ENCODE measurements at places on chromosomes 13 and 19. TPM values are rescaled to one million over a fixed set of nuclear protein-coding genes. Genes with fewer than 3 reads are reported as not detected.

DNA sequence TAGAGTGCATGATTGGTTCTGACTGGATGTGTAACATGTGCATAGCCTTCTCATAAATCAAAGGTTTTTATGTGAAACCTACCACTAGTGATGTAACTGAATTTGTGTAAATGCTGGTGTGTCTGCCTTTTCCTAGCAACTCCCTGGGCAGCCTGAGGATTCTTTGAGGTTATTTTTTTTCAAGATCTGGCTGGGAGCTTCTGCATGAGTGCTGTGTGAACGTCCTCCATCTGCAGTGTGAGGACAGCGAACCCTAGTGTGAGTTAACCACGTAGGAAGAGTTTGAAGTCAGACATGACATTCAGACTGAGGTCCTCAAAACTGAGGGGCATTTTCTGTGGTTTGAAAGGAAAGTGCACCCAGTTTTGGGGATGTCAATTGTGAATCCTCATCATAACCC is 39.9 kb downstream of the DPRX start:
- DNase-seq = no peak

DNA sequence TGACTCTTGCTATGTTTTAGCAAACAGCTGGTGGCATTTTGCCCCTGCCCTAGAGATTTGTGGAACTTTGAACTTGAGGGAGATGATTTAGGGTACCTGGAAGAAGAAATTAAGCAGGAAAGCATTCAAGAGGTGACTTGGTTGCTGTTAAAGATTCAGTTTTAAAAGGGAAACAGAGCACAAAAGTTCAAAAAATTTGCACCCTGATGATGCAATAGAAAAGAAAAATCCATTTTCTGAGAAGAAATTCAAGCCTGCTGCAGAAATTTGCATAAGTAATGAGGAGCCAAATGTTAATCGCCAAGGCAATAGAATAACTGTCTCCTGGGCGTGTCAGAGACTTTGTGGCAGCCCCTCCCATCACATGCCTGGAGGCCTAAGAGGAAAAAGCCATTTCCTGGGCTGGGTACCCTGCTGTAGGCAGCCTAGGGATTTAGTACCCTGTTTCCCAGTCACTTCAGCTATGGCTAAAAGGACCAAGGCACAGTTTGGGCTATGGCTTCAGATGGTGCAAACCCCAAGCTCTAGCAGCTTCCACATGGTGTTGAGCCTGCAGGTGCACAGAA is 958.5 kb upstream of the MIR17HG start:
- DNase-seq = no peak

DNA sequence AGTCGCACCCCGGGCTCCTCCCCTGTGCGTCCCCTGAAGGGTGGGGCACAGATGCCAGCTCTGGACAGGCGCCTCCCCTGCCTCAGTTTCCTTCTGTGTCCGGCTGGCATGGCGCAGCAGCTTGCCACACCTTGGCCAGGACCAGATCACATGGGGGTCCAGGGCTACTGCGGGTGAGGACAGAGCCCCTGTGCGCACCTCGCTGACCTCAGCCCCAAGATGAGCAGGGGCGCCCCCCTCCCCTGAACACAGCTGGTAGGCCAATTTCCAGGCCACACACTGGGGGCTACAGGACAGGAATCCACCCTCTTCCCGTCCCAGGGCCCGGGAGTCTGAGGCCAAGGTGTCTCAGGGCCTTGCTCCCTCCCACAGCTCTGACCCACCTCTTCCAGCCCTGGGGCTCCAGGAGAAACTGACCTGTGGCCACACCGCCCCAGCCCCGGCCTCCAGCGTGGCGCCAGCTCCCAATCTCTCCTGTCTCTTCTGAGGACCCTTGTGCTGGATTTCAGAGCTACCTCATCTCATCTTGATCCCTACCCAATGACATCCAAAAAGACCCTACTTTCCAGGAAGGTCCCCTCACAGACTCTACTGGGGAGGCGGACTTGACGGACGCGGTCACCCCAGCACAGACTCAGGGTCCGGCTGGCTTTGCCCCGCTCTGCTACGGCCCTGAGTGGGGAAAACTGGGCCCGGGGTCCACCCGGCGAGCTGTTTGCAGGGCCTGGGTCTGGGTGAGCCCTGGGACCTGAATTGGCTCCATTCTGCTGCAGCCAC is 28.2 kb downstream of the SBNO2 start:
- no peak for DNase-seq

- DNase-seq = no peak
Measured at GRCh38 chr13:70391678-70392077, 283.4 kb upstream of the KLHL1 start.

GRCh38 chr19:12749938-12750521 is 1.6 kb upstream of the BEST2 start:
- no peak for DNase-seq

GRCh38 chr13:29170436-29171082 is 350.4 kb downstream of the MTUS2 start:
- no peak for DNase-seq

DNA sequence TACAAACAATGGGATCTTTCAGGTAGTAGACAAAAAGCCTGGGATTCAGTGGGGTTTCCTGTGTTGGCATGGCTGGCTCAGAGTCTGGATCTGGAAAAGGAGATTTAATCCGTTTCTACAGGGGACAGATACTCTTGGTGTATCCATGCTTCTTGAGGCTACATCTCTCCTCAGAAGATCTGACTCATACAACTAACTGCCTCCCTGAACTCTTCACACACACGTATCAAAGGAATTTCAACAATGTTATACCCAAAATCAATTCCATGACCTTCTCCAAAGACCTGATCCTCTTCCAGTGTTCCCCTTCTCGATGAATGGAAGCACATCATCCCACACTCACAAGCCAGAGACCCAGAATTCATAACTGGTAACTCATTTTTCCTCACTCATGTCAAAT is 435.3 kb upstream of the NBEA start:
- DNase-seq = no peak

The OVOL3 gene
- total RNA-seq = not detected

- DNase-seq = no peak
Measured at GRCh38 chr13:97568850-97569249, 134.9 kb downstream of the RAP2A start.

- no peak for DNase-seq
Measured at GRCh38 chr13:88656751-88657150, 985.6 kb downstream of the SLITRK5 start.

The TEX26 gene
- not detected for total RNA-seq

The KCNK6 gene
- 19.8 TPM for total RNA-seq

The SYNGR4 gene
- not detected for total RNA-seq

GRCh38 chr19:1967087-1967608 is 26.2 kb downstream of the CSNK1G2 start:
- no peak for DNase-seq

The PRR22 gene
- 3.8 TPM for total RNA-seq

The PLIN4 gene
- total RNA-seq = 34.0 TPM

The PCDH20 gene
- total RNA-seq = not detected

DNA sequence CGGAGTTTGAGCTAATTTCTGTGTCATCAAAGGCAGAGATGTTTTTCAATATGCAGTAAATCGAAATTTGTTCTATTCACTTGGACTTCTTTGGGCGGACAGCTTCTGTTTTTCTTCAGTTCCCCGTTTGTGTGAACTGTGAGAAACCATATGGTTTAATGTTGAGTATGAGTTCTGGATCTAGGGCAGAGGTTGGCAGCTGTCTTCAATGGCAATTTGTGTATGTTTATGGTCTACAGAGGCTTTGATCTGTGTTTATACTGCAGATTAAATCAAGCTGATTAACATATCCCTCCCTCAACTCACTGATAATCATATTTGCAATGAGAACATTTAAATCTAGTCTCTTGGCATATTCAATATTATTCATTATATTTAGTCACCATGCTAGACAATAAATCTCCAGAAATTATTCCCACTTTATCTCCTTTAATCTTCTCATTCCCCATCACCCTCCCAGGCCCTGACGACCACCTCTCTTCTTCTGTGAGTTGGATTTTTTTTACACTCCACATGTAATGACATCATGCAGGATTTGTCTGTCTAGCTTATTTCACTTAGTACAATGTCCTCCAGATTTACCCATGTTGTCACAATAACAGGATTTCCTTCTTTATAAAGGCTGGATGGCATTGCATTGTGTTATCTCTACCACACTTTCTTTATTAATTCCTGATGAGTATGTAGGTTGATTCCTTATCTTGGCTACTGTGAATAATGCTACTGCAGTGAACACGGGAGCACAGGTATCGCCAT is 9.0 kb downstream of the ZNF331 start:
- DNase-seq = no peak

The KCNRG gene
- 1.9 TPM for total RNA-seq

The DHRS12 gene
- total RNA-seq = 16.2 TPM

GRCh38 chr13:79917628-79918027 is 423.3 kb downstream of the SPRY2 start:
- no peak for DNase-seq

DNA sequence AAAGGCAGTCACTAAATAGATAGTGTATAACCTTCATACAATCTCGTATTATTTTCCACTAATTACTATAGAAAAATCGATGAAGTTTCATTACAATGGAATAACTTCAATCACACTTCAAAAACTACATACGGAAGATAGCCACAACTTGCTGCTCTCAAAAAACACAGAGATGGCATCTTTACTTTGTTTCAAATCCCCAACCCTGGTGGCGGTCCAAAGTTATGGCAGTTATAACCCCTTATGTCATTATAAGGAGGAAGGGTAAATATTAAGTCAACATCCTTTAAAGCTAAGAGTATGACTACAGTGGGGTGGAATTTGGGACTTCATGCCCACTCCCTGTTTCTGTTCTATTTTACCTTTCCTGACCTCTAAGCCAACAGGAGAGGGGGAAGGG is 146.5 kb downstream of the LACC1 start:
- no peak for DNase-seq

DNA sequence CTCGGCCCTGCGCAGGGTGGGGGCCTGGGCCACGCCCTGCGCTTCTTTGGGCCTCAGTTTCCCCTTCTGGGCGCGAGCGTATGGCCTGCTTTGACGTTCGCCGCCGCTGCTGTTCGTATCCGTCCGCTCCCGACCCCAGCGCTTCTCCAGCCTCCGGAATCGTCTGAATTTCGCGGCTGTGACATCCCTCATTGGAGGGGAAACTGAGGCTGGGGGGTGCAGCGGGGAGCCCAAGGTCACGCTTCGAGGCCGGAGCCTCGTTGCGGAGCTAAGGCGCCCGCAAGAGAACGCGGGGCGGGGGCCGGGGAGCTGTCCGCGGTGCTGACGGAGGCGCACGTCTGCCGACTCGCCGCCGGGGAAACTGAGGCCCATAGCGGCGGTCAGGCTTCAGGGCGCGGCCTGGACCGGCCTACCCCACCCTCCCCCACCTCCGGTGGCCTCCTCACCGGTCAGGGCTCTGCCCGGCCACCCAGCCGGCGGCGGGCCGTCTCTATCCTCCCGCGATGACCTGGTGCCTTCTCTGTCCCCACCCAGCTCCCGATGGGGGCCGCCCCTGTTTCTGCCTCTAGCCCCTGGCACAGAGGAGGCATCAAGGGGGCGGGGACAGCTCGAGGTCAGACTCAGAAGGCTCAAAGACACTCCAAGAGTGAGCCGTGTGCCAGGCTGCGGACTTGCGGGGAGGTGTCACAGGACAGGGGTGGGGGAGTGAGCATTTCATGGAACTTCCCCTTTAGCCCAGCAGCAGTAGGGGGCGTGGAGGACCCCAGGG is 3.0 kb upstream of the APC2 start:
- no peak for DNase-seq

DNA sequence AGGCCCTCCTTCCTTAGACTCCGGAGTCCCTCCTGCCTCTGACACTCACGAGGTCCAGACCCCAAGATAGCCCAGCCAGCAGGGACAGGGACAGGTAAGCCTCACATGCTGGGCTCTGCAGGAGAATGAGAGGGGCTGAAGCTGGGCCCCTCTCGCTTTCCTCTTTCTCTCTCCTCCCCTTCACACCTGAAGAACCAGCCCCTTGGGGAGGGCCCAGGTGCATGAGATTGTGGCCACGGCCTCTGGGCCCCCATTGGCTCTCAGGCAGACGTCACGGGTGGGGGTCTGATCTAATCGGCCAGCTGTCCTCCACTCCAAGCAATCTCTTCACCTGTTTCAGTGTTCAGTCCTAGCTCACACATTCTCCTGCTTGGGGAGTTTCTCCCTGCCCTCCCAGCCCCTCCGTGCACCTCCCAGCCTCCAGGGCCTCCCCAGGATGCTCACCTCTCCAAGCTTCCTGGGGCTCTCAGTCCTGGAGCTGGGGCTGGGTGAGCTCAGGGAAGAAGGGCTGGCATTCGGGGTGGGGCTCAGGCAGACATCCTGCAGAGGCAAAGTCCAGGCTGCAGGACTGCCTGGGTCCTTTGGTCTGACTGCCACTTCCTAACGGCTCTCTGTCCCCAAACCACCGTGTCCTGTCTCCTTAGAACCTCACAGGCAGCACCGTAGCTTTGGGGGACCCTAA is 2.8 kb downstream of the TMEM150B start:
- no peak for DNase-seq

DNA sequence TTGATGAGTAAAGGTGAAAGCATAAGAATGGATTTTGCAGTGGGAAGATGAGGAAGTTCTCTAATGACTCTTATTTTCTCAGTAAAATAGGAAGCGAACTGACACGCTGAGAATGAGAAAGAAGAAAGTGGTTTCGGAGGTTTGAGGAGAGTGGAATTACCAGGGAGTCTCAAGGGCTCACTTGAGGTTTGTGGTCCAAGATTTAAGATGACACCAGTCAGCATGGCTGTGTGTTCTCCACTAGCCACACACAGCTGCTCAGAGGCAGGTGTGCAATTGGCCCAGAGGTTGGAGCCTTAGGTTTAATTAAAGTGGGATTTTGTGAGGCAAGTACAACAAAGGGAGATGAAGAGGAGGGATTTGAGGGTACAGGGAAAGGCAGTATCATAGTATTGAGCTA is 99.6 kb upstream of the NBEA start:
- DNase-seq = no peak

The ATF5 gene
- 16.0 TPM for total RNA-seq

GRCh38 chr19:50646074-50646807 is 3.0 kb upstream of the C19orf81 start:
- no peak for DNase-seq

GRCh38 chr19:4413588-4413987 is 11.1 kb downstream of the CHAF1A start:
- no peak for DNase-seq

- DNase-seq = no peak
Measured at GRCh38 chr13:107678075-107678689, 537.2 kb downstream of the LIG4 start.

GRCh38 chr13:110841406-110841805 is 73.5 kb downstream of the ANKRD10 start:
- DNase-seq = no peak

- DNase-seq = peak; percentile 90
Measured at GRCh38 chr13:19957320-19958154, 990 bp upstream of the ZMYM2 start.
